ENCODE measurements at places on chromosomes 7 and 10.

DNA sequence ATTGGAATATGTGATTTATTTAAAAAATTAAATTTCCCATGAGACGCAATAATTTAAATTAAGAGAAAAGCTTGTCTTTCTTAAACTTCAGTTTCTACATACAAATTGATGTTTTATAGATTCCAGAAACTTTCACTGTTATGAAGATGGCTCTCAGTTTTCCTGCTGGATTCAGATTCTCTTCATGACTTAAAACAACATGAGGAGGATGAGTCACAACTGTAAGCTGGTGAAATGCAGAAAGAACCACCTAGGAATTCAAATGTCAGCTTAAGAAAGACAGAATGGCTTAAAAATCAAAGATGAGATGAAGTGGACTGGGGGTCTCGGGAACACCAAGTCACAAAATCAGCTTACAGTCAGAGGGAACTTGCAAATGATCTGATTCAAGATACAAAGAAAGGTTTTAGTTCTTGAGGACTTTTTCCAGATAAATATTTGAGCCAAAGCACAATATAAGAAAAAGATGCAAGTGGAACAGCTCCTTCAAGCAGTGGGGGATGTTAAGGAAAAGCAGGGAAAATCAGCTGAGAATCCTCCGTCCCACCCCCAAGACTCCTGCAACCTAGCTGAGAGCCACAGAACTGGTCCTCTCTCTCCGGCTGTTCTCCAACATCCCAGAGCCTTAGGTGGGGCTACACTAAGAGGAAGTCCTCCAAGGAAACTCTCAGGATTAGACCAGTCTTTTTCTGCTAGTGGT is 279.8 kb downstream of the KCNMA1 start:
- DNase-seq, result no peak

GRCh38 chr10:3180355-3181025 is 7.9 kb upstream of the PITRM1 start:
- no peak for DNase-seq

GRCh38 chr7:92061154-92061553 is 73.1 kb downstream of the CYP51A1 start:
- no peak for DNase-seq

GRCh38 chr10:60910543-60910942 is 33.4 kb downstream of the RHOBTB1 start:
- no peak for DNase-seq

GRCh38 chr10:113711142-113711541 is 31.4 kb downstream of the CASP7 start:
- DNase-seq, result no peak

GRCh38 chr10:115278294-115278693 is 185.1 kb downstream of the ATRNL1 start:
- no peak for DNase-seq

- no peak for DNase-seq
Observed at GRCh38 chr10:83037653-83038052, 1101.7 kb upstream of the GHITM start.

GRCh38 chr7:47290867-47291266 is 291.0 kb downstream of the TNS3 start:
- DNase-seq, result no peak

DNA sequence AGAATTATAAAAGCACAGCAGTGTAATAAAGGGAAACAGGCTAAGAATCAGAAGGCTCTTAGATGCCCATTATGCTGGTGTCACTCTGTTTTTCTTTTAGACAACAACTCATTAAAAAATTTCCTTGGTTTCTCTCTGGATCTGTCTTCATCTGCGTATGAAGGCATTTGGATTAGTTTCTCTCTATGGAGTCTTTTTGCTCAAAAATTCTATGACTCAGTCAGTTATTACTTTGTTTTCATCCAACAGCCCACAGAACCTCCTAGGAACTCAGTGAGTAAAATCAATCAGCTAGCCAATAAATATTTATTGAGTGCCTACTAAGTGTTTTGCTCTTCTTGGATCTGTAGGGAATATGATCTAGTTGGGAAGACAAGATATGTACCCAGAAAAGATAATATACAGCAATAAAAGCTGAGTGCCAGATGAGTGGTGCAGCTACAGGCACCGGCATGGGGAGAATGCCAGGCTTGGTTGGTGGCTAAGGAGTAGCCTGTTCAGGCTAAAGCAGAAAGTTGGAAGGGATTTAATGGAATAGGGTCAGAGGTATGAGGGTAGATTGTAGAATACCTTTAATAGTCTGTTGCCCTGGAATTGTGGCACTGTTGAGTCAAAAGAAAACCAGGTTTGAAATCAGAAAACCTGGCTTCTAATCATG is 156.2 kb downstream of the LRRC4 start:
- DNase-seq, result no peak

GRCh38 chr10:122446668-122447423 is 7.6 kb upstream of the ARMS2 start:
- no peak for DNase-seq

GRCh38 chr10:75709245-75709644 is 277.8 kb downstream of the LRMDA start:
- no peak for DNase-seq

GRCh38 chr10:6580279-6581029 is 378 bp upstream of the PRKCQ start:
- peak; percentile 91 for DNase-seq

- peak; percentile 30 for DNase-seq
Observed at GRCh38 chr7:77415476-77415822, 700 bp downstream of the GSAP start.

All from activated naive CD8-positive, alpha-beta T cell treated with anti-CD3 and anti-CD28 coated beads for 36 hours (primary cell).